ENCODE measurements at places on chromosomes 7 and 10.

GRCh38 chr10:98302741-98303365 is 34.9 kb upstream of the LOXL4 start:
- no peak for DNase-seq

DNA sequence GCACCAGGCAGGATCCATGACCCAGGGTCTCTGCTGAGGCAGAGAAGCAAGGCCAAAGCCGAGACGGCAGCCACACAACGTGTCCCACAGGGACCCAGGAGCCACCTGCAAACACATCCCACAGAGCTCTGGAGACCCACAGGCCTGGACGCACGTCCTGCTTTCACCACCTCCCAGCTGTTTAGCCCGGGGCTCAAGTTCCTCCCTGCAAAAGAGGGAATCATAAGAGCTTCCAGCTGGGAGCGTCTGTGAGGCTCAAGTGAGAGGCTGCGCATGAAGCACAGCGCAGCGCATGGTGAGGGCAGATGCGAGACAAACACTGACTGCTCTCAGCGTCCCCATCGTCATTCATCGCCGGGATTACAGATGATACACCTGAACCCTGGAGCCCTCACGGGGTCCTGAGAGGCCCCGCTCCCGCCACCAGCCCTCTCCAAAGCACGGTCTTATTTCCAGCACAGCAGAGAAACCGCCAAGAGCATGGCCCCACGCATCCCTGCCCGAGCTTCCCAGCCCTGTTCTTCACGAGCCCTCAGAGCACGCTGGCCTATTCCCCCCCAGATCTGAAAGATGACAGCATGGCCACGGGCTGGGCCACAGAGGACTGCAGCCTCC is 88.7 kb downstream of the MAD1L1 start:
- no peak for DNase-seq

DNA sequence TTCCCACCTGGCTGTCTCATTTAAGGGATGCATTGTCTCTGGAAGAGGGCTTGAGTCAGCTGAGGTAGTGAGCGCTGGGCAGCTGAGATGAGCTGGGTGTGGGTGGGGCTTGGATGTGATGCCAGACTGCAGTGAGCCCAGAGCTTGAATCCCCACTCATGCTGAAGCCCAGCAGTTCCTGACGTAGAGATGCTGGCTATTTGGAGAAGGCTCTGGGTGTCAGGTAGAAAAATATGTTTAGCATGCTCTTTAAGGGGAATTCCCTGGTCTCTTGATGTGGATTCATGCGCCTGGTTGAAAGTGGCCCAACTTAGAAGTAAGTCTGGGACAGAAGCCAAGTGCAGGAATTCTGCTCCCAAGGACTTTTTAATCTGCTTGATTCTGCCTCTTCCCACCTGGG is 241.5 kb upstream of the IGFBP3 start:
- DNase-seq: no peak

- no peak for DNase-seq
Observed at GRCh38 chr10:90007226-90007625, 305.8 kb downstream of the KIF20B start.

DNA sequence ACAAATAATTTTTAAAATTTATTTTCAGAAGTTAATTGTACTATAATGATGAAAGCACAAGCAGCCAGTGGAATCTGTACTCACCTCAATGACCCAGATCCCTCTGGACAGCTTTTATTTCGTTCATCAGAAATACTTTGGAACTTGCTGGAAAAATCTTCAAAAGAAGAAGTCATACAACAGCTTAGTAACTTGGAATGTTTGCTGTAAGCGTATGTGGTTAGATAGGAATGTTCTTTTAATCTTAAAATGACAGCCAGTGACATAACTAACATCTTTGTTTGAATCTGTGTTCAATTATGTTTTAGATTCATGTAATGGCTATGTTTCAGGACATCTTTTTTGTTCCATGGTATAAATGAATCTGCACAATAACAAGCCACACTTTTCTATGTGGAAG is 26.8 kb downstream of the CFAP69 start:
- no peak for DNase-seq

GRCh38 chr10:37488792-37489657 is 363.6 kb downstream of the ANKRD30A start:
- DNase-seq: no peak

- DNase-seq: no peak
Observed at GRCh38 chr7:125675169-125675568, 745.5 kb upstream of the POT1 start.

DNA sequence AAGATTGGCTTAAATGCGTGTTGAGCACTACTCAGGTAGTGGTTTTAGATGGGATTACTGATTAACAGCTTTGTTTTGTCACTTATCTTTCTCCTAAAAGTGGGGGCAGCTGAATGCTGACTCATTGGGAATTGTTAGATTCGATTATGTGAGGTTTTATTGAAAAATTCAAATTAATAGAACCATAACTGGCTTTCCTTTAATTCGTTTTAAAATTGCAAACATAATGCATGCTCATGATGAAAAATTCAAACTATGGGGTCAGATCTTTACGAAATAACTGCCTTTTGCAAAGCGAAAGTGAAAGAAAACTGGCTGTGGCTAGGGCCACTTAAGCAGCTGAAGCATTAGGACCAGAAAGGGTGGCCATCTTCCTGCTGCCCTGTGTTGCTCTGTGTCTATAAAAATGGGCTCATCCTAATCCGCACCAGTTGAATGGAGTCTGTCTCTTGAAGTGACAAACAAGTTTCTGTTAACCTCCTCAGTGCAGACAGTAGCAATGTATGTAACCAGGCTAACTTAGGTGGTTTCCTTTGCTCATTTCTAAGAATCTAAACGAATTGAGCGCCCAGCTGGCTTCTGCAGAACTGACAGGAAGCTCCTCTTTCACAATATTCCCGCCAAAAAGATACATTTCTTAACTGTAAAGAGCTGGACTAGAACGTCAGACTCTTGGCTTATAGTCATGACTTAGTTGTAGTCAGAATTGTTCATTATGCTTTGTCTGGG is 27.8 kb downstream of the DENND10 start:
- DNase-seq: peak; percentile 12

DNA sequence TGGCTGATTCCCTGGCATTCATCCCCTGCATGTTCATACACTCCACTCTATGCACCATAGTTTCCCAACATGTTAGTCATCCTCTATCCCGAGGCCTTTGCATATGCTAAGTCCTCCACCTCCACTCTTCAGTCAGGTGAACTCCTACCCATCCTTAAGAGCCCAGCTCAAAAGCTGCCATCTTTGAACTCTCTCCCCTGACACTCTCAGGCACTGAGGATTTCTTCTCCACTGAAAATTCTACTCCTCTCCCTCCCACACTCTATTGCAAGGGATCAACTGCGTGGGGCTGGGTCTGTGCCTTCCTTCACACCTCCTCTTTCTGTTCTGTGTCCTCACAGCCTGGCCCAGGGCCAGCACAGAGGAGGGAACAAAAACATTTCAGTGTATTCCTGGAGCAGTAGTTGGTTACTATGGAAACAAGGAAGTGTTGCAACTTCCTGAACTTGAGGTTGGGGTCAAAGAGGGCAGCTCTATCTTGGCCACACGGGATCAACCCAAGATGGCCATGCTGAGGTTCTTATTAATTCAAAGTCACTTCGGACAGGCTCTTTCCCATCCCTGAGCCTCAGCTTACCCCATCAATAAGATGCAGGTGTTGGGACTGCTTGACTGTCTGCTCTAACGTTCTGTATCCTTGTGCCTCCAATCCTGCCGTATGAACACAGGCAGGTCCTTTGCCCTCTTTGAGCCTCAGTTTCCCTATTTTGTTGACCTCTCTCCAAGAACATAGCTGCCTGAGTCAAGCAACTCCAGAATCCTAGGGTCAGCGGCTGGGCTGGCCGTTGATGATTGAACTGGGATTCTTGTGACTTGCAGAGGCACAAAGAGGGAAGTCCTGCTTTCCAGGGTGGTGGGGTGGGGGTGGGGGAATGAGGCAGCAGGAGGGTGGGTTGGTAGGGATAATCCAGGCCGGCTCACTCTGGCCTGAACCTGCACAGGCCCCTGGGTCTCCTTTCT is 15.5 kb downstream of the ZMIZ1 start:
- DNase-seq: no peak

- DNase-seq: no peak
Observed at GRCh38 chr7:16402091-16402490, 19.2 kb downstream of the CRPPA start.

DNA sequence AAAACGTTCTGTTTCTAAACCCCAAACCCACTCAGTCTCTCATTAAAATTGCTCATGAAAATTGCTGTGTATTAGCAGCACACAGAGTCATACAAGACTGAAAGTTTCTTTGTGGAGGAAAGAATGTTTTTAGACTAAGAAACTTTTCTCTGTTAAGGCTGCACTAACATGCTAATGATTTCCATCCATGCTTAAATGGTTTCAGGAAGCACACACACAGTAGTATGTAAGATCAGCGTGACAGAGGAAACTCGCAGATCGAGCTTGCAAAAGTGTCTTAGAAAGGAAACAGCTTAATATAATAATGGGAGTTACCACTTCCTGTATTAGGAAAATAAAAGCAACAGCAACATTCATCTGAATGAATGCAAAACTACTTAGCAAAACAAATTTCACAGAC is 112.7 kb downstream of the ICA1 start:
- no peak for DNase-seq

DNA sequence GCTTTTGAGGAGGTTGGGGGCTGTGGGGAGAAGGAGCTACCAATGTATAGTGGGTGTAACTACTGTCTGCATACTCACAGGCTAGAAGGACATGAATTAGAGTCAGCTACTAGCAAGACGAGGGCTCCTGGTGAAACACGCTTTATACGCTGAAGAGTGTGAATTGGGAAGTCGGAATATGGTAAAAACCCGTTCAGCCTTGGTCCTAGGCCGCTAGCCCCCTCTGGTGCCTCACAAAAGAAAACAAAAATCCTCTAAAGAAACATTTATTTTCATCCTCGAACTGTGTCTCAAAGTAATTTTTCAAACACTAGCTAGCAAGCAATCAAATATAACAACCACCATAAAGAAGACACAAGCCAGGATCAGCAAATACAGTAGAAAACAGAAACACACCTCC is 338.1 kb upstream of the SEMA3C start:
- DNase-seq: no peak

GRCh38 chr7:132141109-132141508 is 435.2 kb downstream of the PLXNA4 start:
- no peak for DNase-seq

GRCh38 chr7:157554393-157555238 is 217.8 kb downstream of the DNAJB6 start:
- no peak for DNase-seq

- DNase-seq: no peak
Observed at GRCh38 chr7:26638140-26638539, 226.2 kb downstream of the SKAP2 start.

GRCh38 chr10:101446071-101446470 is 92.1 kb downstream of the BTRC start:
- DNase-seq: no peak

GRCh38 chr10:126242397-126243260 is 145.6 kb downstream of the ADAM12 start:
- DNase-seq: no peak

DNA sequence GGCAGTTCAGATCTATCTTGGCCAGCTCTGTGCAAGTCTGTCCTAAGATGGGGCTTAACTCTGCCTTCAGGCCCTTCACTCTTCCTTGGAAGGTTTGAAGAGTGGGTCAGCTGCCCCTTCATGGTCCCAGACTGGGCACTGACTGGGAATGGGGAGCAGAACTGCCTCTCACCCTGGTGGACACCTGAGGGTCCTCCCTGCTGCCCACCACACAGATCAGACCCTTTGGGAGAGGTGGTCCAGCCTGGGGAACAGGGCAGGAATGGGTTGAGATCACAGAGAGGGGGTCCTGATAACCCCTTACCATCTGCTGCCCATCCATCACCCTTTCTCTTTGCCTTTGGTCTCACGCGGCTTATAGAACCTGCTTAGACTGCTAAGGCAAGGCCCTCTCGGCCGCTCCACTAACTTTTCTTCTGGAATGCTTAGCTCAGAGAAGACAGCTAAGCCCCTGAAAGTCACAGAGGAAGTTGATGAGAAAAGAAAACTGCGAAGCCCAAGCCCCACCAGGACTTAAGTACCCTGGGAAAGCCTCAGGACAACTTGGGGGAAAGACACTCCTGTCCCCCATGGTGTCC is 402 bp upstream of the CDHR1 start:
- DNase-seq: no peak

- no peak for DNase-seq
Observed at GRCh38 chr10:95281206-95281605, 9.6 kb downstream of the PDLIM1 start.

- DNase-seq: no peak
Observed at GRCh38 chr10:122161795-122162194, 109.3 kb upstream of the BTBD16 start.

GRCh38 chr7:116162992-116163391 is 47.3 kb upstream of the TES start:
- DNase-seq: no peak

GRCh38 chr10:130141460-130141859 is 5.3 kb downstream of the GLRX3 start:
- no peak for DNase-seq

GRCh38 chr7:114405427-114405826 is 9.2 kb upstream of the FOXP2 start:
- no peak for DNase-seq

GRCh38 chr7:33902746-33903145 is 2.6 kb upstream of the BMPER start:
- DNase-seq: no peak

Data from activated CD4-positive, alpha-beta T cell treated with anti-CD3 and anti-CD28 coated beads for 24 hours (primary cell).